ENCODE measurements at places on chromosomes 11 and 22.

DNA sequence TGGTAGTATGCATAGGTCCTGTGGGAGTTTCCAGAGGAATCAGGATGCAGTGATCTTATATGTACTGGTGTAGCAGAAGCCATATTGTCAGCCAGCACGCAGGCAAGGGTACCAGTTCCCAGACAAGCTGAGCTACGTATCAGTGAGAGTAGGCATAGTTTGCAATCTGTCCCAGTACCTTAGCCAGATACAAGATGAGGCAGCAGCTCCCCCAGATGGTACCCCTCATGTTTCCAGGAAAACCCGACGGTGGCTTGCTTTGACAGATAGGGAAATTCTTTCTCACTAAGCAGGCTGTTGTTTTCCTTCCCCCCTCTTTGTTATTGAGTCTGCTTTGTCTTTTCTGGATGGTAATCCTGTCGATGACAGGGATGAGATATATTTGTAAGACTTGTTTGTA is 109.7 kb upstream of the RRM1 start:
- no peak for DNase-seq

- DNase-seq, result no peak
These were observed 1.7 kb upstream of the OR52E5 start for GRCh38 chr11:5891216-5891800.

- DNase-seq, result no peak
These were observed 2.0 kb downstream of the KDM2A start for GRCh38 chr11:67120881-67121710.

GRCh38 chr11:82832983-82833382 is 67.2 kb downstream of the PRCP start:
- DNase-seq, result no peak

GRCh38 chr22:44337678-44338004 is 24.9 kb upstream of the SHISAL1 start:
- no peak for DNase-seq

DNA sequence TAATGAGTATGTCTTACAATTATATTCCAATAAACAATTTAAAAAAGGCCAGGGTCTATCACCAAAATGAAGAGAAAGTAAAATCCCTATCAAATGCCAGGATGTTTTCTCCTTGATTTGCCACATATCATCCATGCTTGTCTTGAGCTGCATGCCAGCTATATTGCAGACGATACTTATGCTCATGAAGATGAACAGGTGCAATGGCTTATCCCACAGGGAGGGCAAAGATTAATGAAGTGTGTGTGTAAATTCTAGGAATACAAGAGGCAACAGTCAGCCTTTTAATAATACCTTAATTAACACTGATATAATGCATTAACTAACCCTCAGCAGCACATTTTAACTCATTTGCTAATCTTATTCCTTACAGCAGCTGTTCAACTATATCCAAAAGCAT is 850.5 kb downstream of the KCNA4 start:
- no peak for DNase-seq

GRCh38 chr11:111846636-111847035 is 24.7 kb downstream of the ALG9 start:
- no peak for DNase-seq

- no peak for DNase-seq
These were observed 1476.5 kb downstream of the TBC1D22A start for GRCh38 chr22:48238966-48239365.

DNA sequence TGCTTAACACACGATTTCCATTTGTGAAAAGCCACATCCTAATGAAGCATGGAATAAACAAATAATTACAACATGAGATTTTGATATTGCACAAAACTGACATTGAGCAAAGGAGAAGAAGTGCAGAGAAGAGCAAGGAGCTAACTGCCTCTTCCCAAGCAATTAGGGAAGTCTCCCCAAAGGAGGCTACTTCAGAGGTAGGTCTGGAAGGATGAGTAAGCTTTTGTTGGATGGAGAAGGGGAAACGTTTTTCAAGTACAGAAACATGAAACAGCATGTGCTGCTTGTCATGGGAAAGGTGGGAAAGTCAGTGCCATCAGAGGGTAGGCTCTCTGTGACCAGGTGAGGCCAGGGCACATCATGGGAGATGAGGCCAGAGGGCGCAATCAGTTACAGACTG is 132.2 kb upstream of the SESN3 start:
- no peak for DNase-seq

GRCh38 chr22:22916215-22916951 is 28.8 kb downstream of the IGLL5 start:
- DNase-seq, result no peak

- no peak for DNase-seq
These were observed 101.1 kb upstream of the GALNT18 start for GRCh38 chr11:11722861-11723260.

- no peak for DNase-seq
These were observed 16.3 kb upstream of the SORL1 start for GRCh38 chr11:121435551-121436511.

- DNase-seq, result no peak
These were observed 18.3 kb upstream of the SLC5A1 start for GRCh38 chr22:32024796-32025195.

Data from SK-N-DZ (cell line).